ENCODE measurements at places on chromosomes 5 and 9.

- no peak for DNase-seq
These were observed 764.2 kb upstream of the ZNF608 start for GRCh38 chr5:125510651-125511050.

- no peak for DNase-seq
These were observed 12.7 kb upstream of the PRELID2 start for GRCh38 chr5:145847499-145848497.

DNA sequence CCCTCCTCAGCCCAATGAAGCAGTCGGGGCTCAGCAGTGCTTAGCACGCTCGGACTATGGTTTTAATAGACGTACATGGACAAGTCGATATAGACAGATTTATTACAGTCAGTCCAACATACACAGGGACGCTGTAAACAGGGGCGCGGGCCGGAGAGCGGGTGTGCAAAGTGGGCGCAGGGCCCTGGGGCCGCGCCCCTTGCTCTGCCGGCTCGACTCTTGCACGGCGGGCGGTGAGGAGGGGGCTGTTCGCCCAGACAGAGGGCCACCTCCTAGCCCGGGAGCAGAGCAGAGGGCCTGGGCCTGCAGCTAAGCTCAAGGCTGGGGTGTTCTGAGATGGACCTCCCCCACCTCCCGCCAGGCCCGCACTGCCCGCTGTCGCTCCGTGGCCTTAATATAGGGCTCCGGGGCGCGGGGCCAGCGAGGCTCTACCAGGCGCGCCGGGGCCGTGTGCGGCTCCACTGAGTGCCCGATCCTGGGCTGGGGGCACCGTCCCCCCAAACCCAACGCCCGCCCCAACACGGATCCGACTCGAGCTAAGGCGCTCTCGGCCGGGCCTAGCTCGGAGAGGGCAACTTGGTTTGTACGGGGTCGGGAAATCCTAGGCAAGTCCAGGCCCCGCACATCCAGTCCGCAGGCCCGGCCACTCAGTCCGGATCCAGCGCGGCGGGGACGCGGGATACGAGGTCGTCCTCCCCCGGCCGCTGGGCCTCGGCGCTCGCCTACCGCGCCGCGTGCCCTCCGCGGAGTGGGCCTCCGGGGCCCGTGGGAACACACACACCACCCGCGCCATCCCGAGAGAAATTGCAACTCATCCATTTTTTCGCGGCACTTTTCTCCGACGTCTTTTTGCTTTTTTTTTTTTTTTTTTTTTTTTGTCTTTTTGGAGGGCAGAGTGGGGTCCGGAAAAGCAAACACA is 6.1 kb downstream of the PITX1 start:
- DNase-seq, result no peak

GRCh38 chr9:21591221-21592062 is 109.3 kb upstream of the IFNE start:
- DNase-seq, result peak; percentile 13

GRCh38 chr5:80067016-80067415 is 31.9 kb downstream of the THBS4 start:
- DNase-seq, result no peak

DNA sequence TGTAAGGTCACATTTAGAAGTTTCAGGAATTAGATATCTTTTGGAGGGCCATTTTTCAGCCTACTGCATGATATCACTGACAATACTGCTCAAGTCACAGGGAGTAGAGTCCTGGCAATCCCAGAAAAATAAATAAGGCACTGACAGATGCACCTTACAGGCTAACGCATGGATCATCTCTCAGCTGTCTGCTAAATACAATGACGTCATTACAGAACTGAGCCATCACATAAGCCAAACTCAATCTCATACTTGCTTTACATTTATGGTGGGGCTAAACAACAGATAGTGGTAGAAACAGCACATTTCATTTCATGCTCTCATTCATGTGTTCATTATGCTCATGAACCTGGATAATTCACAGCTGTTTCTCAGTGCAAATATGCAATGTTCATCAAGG is 243.7 kb downstream of the SEMA5A start:
- no peak for DNase-seq

GRCh38 chr5:16757989-16758501 is 141.2 kb upstream of the RETREG1 start:
- no peak for DNase-seq

DNA sequence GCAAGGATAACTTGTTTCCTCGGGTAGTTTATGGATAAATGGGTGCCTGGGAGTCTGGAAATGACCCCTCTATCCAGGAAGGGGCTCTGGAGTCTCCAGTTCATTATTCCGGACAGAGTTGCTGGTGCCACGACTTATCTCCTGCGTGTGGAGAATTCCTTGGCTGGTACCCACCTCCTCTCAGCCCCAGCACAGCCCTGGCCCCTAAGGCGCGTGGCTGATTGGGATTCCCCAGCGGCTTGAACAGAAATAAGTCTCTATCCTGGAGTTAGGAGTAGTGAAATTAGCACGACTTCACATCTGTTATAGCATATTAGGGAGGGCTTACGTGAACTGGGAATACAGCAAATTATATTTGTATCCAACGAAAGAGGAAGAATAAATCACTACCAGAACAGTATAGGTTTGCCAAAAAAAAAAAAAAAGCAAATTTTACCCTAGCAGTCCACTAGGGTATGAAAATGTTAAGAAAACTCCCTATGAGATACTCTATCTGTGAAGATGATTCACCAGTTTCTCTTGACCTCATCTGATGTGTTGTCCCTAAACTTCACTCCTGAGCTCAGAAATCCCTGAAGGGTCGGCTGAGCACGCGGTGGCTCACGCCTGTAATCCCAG is 172.5 kb upstream of the OTULINL start:
- DNase-seq, result no peak

DNA sequence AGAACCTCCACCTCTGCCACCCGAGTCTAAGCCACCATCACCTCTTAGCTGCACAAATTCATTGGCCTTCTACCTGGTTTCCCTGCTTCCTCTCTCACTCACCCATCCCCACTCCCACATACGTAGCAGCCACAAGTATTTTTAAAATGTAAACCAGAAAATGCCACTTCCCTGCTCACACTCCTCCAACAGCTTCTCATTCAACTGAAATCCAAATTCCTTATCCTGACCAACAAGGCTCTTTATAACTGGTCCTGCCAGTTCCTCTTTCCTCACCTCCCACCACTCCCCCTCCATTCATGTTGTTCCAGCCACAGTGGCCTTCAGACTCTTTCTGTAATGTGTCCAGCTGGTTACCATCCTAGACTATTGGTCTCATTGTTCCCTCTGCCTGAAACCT is 25.0 kb upstream of the PALM2AKAP2 start:
- DNase-seq, result no peak

DNA sequence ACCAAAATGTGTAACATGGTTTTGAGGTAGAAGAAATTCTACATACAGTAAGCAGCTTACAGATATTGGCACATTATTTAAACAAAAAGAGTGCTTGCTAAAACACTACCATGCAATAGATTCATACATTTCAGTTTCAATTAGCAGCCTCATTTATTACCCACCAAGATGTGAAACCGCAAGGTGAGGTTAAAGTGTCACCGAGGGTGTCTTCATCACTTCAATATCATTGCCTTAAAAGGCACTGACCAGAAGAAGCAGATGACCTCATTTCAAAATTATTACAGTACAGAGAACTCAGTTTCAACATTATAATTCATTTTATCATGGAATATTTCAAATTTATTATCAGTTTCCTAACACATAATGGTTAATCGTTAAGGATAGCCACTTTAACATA is 302.2 kb downstream of the ISL1 start:
- DNase-seq, result no peak

DNA sequence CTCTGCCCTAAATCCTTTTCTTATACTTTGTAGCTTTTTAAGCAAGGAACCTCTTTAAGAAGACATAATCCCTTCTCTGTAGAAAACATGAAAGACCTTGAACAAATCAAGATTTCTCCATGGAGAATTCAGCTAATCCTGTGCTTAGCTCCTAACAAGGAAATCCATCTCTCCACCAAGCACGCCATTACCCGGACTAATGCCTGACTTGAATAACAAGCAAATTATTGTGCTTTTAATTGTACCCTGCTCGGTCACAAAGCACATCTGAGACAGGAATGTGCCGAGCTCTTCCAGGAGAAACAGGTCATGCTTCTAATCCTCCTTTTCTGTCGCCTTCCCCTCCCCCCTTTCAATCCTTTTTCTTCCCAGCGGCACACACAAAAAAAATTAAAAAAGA is 141.3 kb downstream of the PSAT1 start:
- DNase-seq, result no peak

- no peak for DNase-seq
These were observed 23.6 kb downstream of the TICAM2 start for GRCh38 chr5:115578657-115579056.

DNA sequence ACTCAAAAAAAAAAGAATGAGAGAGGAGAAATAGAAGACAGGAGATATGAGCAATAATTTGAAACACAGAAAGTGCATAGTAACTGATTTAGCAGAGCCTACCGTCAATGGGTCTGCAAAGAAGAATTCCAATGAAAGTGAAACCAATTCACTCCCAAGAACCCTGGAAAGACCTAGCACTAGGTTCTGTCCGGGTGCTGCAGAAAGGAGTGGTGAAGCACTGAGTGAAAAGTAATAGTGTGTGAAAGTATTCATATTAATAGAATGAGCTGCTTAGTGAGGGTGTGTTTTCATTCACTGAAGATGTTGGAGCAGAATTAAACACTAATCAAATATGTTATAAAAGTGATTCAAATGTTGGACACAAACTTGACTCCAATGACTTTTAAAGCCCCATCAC is 51.3 kb upstream of the SLC30A5 start:
- DNase-seq, result no peak

DNA sequence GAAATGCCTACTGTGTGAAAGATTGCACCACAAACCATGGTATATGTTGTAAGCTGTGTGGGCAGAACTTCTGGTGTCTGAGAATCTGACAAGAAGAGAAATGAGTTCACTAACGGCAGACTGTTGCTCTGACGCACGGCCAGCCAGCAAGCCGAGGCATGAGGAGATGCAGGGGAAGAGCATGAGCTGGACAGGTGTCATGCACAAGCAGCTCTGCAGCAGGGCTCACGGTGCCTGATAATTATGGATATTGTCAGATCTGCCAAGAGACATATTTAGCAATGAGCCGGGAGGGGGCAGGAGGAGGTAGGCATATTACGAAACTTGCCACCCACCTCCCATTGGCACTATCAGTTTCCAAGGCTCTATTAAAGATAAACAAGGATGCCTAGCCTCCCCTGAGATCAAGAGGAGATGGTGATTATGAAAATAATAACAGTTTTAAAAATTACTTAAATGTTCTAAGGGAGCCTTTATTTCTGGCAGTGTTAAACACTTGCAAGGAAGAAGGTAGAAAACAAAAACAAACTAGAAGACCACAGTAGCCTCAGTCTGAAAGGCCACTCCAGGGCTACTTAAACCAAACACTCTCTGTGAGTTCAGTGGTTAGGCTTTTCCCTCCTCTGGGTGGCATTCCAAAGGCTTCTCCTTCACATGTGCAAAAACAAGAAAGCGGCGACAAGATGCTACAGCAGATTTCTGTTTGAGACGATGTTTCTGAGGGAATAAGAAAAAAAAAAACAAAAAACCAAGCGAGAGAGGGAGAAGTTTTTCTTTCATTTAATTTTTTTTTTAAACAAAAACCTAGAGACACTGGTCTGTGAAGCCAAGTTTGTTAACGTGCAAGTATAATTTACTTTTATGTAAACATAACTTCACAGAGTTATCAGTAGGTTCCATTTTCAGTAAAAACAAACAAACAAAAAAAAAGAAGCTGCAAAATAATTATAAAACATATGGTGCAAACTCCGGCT is 339.5 kb downstream of the BNC2 start:
- DNase-seq, result no peak

- DNase-seq, result no peak
These were observed 900.0 kb upstream of the CDH10 start for GRCh38 chr5:25544652-25545249.

GRCh38 chr9:72353455-72354116 is 11.4 kb downstream of the ZFAND5 start:
- DNase-seq, result no peak

DNA sequence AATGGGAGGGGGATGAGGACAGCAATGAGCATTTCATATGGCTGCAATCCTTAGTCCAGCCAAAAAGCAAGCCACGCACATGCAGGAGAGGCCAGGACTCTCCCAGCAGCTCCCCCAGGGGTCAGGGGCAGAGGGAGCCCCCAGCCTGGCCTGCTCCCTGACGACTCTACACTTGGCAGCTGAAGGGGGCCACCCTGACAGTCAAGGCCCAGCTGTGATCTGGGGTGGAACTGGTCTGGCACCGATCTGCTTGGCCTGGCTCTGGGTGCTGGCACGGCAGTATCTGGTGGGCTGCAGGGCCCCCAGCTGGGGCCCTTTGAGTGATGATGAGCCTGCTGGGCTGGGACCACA is 118.1 kb downstream of the ADAMTS2 start:
- DNase-seq, result no peak

DNA sequence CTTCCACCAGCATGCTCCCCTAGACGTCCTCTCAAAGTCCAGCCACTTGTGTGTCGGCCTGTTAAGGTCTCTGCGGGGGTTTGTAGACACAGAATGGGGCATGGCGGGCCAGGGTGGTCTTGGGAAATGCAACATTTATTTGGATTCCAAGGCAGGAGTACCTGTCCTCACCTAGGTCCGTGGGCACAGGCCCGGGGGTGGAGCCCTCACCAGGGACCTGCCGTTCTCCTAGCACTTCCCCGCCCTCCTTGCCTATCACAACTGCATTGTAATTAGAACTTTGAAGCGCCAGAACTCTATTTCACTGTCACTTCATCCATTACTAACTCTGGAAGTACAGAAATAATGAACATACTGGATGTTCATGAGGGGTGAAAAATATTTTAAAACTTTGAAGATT is 268.3 kb upstream of the ACTBL2 start:
- DNase-seq, result no peak

GRCh38 chr5:79936002-79936645 is 54.9 kb downstream of the MTX3 start:
- DNase-seq, result peak; percentile 25

Measured in left ventricle myocardium inferior (tissue), 1 donor.